Endothelial cell (in vitro differentiated cells): ENCODE measurements at places on chromosomes 4 and X.

- H3K36me3 ChIP-seq = no peaks in the 10 kb centered on the region
- no peak overlapping the region for H3K4me3 ChIP-seq
- DNase-seq = no peak
- H3K27ac ChIP-seq = no peak overlapping the region
Observed at GRCh38 chrX:140944710-140945109, 57.7 kb upstream of the SPANXB1 start.

DNA sequence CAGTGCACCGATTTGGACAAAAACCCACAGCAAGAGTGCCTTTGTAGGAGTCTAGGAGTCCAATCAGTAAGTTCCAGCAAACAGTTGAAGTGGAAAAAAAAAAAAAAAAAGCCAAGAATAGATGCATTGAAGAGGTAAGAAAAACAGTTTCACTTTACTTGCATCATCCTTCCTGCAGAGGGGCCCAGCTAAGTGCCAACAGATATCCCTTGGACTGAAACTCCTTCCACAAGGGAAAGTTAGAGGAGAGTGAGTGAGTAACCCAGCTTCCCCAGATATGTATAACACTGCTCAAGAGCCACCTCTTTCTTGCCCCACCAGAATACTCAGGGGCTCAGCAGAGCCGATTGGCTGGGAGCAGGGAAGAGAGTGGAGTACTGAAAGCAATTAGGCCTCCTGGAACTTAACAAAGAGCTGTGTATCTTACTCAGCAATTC, 617.7 kb upstream of the SMIM31 start:
- H3K4me3 ChIP-seq = no peak overlapping the region
- no peaks in the 10 kb centered on the region for H3K36me3 ChIP-seq
- H3K27me3 ChIP-seq = no peaks in the 10 kb centered on the region
- no peak overlapping the region for H3K27ac ChIP-seq
- no peak for DNase-seq

GRCh38 chr4:83890816-83891215, 354.9 kb downstream of the GPAT3 start:
- no peak overlapping the region for H3K27ac ChIP-seq
- peaks cover 12% of the 10 kb centered on the region for H3K4me1 ChIP-seq
- H3K4me3 ChIP-seq = no peak overlapping the region
- H3K36me3 ChIP-seq = no peaks in the 10 kb centered on the region

DNA sequence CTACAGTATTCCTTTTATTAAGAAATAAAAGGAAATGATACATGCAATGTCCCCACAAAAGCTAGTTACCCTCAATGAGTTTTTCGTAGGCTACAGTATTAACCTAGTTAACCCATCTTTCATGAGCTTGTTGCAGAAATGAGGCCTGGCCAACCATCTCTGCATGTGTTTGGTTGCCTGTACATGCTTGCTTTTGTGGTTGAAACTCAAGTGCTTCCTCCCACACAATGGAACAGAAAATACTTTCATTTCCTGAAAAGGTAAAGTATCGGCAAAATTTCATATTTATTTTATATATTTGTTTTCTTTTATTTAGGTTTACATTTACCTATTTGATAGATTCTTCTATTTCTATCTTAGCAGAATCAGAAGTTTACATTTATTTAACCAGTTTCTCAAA, 214.6 kb upstream of the FAM241A start:
- no peak for DNase-seq
- H3K27ac ChIP-seq = no peak overlapping the region
- H3K36me3 ChIP-seq = no peaks in the 10 kb centered on the region
- H3K27me3 ChIP-seq = no peaks in the 10 kb centered on the region
- H3K4me3 ChIP-seq = no peak overlapping the region

DNA sequence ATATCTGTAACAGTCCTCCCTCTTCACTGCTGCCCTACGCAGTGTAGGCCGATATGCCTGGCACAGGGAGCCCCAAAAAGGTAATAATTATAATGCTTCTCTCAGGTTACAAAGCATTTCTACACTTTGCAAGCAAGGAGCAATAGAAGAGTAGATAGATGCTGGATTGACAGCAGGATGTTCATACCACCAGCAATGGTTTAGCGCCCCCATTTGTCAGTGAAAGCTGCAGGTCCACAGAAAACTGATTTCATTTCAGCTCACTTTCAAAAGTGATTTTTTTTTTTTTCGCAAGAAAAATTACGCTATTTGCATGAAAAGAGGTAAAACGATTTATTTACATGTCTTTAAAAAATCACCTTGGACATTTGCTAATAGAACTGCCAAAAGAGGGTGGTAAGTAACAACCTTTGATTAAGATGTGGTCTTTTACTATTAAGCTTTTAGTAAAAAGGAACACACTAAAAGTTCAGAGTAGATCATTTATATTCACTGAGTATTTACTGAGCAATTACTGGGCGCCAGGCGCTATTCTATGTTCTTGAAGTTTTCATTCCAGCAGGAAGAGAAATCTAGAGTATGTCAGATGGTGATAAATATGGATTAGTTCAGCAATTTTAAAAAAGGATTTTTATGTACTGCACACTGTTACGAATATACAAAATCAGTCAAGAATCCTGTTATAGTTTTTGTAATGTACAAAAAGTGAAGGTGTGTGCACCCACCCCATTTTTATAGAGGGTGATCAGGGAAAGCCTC, 34.4 kb downstream of the HPF1 start:
- H3K4me3 ChIP-seq = no peak overlapping the region
- DNase-seq = no peak
- H3K4me1 ChIP-seq = peaks cover 21% of the 10 kb centered on the region
- no peaks in the 10 kb centered on the region for H3K27me3 ChIP-seq
- H3K36me3 ChIP-seq = no peaks in the 10 kb centered on the region
- H3K27ac ChIP-seq = no peak overlapping the region

GRCh38 chr4:125547836-125548235, 233.1 kb downstream of the FAT4 start:
- DNase-seq = no peak
- H3K4me3 ChIP-seq = no peak overlapping the region
- H3K4me1 ChIP-seq = peaks cover 6% of the 10 kb centered on the region
- no peaks in the 10 kb centered on the region for H3K36me3 ChIP-seq
- no peak overlapping the region for H3K27ac ChIP-seq
- peaks cover 2% of the 10 kb centered on the region for H3K27me3 ChIP-seq

GRCh38 chr4:81166458-81167160, 48.4 kb downstream of the PRKG2 start:
- H3K27me3 ChIP-seq = no peaks in the 10 kb centered on the region
- no peaks in the 10 kb centered on the region for H3K36me3 ChIP-seq
- H3K4me1 ChIP-seq = no peaks in the 10 kb centered on the region
- no peak overlapping the region for H3K4me3 ChIP-seq
- no peak overlapping the region for H3K27ac ChIP-seq

DNA sequence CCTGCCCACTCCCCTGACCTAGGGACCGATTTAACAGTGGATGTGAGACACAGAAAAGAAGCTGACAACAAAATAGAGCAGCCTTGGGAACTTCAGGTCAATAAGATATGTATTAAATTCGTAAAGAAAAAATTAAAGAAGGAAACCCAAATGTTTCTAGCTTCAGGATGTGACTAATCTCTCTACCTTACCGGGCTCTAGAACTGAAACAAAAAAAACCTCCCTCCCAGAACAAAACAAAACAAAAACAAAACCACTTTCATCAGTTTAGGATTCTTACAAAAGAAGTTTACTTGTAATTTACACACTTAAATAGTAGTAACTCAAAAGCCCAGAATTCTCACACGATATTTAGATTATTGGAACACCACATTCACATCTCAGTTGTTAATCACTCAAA, 185.8 kb upstream of the RPS6KA3 start:
- no peaks in the 10 kb centered on the region for H3K36me3 ChIP-seq
- H3K4me1 ChIP-seq = no peaks in the 10 kb centered on the region
- no peak overlapping the region for H3K27ac ChIP-seq

- peaks cover 12% of the 10 kb centered on the region for H3K27me3 ChIP-seq
- no peak overlapping the region for H3K4me3 ChIP-seq
- H3K27ac ChIP-seq = no peak overlapping the region
- peaks cover 14% of the 10 kb centered on the region for H3K4me1 ChIP-seq
- DNase-seq = peak; percentile 21
- H3K36me3 ChIP-seq = peaks cover 20% of the 10 kb centered on the region
Observed at GRCh38 chr4:182809417-182810102, 107.6 kb downstream of the DCTD start.

DNA sequence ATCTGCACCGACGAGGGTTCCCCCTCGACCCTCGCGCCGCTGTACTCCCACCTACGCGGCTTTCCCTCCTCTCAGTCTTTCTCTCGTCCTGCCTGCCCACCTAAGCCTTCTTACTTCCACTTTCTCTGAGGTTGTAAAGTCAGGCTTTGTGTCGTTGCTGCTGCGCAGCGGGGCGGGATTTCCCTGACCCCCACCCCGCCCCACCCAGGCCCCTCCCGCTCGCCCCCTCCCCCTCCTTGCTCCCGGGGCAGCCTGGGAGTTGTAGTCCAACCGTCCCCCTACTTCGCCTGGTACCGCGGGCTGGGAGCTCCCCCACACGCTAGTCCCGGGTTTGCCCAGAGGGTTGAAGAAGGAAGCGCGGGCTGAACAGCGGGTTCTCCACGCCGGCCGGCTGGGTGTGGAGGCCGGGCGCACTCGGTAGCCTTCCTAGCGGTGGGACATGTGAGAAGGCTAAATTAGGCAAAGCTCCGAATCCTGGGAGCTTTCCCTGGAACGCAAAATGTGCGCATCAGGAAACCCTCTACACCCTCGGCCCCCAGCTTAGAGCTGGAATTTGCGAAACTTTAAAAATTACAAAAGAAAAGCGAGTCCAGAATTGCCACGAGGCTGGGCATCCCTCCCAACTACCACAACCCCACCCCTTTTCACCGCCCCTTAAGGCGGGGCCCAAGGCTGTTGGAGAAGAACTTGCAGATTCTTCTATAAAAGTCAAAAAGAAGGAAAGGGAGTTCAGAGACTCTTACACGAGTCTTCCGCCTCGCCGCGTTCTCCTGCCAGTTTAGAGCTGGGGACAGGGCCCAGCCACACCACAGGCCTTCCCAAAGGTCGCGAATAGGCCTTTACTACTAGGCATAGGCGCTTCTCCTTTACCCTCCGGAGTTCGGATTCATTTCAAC, at the start of gene ATP11C:
TSS of gene ATP11C (minus strand) at position 153 of the 896 bp plus-strand sequence. CDS start 1,011 bp downstream, outside the sequence.
- no peaks in the 10 kb centered on the region for H3K36me3 ChIP-seq
- no peaks in the 10 kb centered on the region for H3K27me3 ChIP-seq
- peak within 1 kb of the TSS; percentile 92 for H3K4me3 ChIP-seq
- H3K4me1 ChIP-seq = peaks cover 15% of the 10 kb centered on the region
- H3K27ac ChIP-seq = no peak within 1 kb of the TSS

- H3K27me3 ChIP-seq = peaks cover under 1% of the 10 kb centered on the region
- DNase-seq = no peak
- no peaks in the 10 kb centered on the region for H3K36me3 ChIP-seq
Observed at GRCh38 chr4:40564815-40565483, 64.7 kb downstream of the RBM47 start.

DNA sequence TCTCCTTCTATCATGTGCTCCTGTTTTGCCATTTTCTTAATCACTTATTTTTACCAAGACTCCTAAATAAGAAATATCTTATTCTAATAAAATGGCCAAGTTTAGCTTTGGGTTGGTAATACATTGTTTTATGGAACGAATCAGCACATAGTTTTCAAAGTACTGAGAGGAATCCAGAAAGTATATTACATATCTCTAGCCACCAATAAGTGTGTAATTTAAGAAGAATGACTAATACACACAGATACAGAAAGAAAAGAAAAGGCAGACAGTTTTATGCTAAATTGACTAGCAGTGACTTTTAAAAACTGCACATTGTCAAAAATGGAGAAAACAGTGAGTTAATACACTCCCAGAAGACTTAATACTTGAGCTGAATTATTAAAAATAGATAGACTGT, 167.0 kb upstream of the IL15 start:
- no peaks in the 10 kb centered on the region for H3K4me1 ChIP-seq
- no peak overlapping the region for H3K27ac ChIP-seq
- no peaks in the 10 kb centered on the region for H3K36me3 ChIP-seq
- H3K27me3 ChIP-seq = no peaks in the 10 kb centered on the region
- no peak overlapping the region for H3K4me3 ChIP-seq
- no peak for DNase-seq

DNA sequence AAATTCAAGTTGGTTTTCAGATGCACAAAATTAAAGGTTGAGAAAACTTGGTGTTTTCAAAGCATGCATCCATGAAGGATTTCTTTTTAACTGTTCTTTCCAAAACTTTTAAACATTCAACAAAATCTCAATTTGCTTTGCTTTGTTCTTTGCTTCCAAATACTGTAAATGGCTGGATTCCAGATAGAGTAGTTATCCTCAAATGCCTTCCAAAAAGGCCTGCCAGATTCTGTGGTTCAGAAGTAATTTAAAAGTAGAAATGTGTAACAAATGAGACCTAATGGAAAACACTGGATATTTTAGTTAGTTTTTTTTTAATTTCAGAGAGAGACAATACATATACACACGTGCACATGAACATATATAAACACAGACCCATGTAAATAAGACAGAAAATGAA, 97.3 kb downstream of the NR3C2 start:
- no peaks in the 10 kb centered on the region for H3K36me3 ChIP-seq
- H3K4me1 ChIP-seq = no peaks in the 10 kb centered on the region
- DNase-seq = no peak

DNA sequence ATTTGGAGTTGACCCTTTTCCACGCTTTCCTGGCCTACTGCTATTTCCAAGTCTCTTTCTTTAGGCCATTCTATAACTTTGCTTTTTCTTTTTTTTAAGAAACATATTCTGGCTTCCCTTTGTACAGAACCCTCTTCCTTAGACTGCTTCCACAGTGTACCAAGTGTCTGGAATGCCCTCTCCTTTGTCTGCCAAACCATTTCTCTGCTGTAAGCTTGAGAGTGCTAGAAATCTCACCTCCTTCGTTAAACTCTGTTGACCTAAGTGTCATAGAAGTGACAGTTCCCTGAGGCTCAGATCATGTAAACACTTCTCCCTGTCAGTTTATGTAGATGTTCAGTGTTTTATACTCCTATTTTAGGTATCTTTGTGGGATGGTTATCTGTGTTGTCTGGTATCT, 108.4 kb downstream of the EDA start:
- H3K36me3 ChIP-seq = no peaks in the 10 kb centered on the region
- H3K4me3 ChIP-seq = no peak overlapping the region
- no peak overlapping the region for H3K27ac ChIP-seq
- H3K4me1 ChIP-seq = no peaks in the 10 kb centered on the region

DNA sequence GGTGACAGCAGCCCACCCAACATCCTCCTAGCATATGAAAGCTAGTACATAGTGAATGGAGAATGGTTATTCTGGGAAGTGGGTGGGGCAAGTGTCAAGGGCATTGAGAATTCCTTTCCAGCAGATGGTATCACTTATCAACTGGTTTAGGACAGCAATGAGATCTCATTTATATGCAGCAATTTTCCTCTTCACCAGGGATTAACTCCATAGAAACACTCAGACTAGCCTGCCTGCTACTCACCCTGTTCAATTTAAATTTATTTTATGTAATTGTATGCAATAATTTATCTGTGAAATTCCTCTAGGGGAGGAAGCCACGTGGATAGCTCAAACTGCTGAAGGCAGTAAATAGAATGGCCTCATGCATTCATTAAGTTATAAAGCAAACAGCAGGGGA, 101.6 kb upstream of the MID1IP1 start:
- H3K27ac ChIP-seq = no peak overlapping the region
- DNase-seq = no peak
- no peaks in the 10 kb centered on the region for H3K4me1 ChIP-seq
- H3K27me3 ChIP-seq = no peaks in the 10 kb centered on the region
- H3K36me3 ChIP-seq = no peaks in the 10 kb centered on the region
- no peak overlapping the region for H3K4me3 ChIP-seq
